ENCODE measurements at places on chromosomes 5 and 9.
A peak's percentile ranks its signal among the peaks of the same experiment; 100 is the strongest.

- peak; percentile 51 for DNase-seq
Observed at GRCh38 chr5:122183098-122183787, 53.9 kb downstream of the ZNF474 start.

GRCh38 chr9:99873943-99874584, 32.4 kb upstream of the STX17 start:
- DNase-seq: no peak

- no peak for DNase-seq
Observed at GRCh38 chr5:121292664-121293063, 559.0 kb upstream of the FTMT start.

GRCh38 chr9:118569148-118569547, 800.1 kb downstream of the BRINP1 start:
- no peak for DNase-seq

DNA sequence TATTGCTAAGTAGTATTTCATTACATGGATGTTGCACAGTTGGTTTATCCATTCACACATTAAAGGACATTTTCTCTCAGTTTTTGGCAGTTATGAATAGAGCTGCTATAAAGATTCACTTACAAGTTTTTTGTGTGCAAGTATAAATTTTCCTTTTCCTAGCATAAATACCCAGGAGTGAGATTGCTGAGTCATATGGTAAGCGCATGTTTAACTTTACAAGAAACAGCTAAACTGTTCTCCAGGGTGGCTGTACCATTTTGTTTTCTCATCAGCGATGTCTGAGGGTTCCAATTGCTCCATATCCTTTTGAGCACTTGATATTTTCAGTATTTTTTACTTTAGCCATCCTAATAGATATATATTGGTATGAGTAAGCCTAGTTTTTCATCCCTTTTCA, 16.4 kb upstream of the ABCA1 start:
- no peak for DNase-seq

- DNase-seq: no peak
Observed at GRCh38 chr5:73266925-73267765, 94.2 kb downstream of the TMEM174 start.

DNA sequence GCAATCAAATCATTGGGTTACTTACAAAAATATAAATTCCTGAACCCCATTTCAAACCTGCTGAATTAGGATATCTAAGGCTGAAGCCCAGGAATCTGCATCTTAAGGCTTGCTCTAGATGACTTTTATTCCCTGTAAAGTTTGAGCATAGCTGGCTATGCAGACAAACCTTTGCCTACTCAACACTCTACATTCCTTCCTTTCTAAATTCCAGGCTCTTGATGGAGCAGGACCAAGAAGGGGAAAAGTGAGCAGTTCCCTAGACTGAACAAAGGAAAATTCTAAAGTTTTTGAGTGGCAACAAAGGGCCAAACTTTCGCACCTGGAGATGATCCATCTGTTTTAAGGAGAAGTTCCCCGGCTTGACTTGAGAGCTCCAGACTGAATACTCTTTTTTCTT, 9.8 kb upstream of the ADRA1B start:
- peak; percentile 26 for DNase-seq

GRCh38 chr5:66010476-66010875, 84.1 kb downstream of the ERBIN start:
- no peak for DNase-seq

- no peak for DNase-seq
Observed at GRCh38 chr5:141877356-141878185, 639 bp downstream of the PCDH1 start.

- no peak for DNase-seq
Observed at GRCh38 chr5:543351-543750, 19.1 kb upstream of the SLC9A3 start.

DNA sequence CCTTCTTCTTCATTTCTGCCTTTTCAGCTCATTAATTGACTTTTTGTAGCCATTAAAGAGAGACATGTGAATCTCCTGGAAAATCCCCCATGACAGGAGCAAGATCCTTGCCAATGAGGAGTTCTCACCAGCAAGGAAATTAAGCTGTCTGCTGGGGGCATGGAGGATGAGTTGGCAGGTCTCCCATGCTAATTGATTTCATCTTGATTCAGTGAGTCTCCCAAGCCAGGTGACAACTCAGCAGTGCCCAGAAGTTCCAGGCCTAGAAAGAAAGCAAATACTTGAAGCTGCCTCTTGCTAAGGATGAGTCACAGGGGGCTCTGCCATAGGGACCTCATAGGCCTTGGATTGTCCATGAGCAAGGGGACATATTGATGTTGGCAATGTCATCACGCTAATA, 30.0 kb upstream of the ADRA1B start:
- no peak for DNase-seq

DNA sequence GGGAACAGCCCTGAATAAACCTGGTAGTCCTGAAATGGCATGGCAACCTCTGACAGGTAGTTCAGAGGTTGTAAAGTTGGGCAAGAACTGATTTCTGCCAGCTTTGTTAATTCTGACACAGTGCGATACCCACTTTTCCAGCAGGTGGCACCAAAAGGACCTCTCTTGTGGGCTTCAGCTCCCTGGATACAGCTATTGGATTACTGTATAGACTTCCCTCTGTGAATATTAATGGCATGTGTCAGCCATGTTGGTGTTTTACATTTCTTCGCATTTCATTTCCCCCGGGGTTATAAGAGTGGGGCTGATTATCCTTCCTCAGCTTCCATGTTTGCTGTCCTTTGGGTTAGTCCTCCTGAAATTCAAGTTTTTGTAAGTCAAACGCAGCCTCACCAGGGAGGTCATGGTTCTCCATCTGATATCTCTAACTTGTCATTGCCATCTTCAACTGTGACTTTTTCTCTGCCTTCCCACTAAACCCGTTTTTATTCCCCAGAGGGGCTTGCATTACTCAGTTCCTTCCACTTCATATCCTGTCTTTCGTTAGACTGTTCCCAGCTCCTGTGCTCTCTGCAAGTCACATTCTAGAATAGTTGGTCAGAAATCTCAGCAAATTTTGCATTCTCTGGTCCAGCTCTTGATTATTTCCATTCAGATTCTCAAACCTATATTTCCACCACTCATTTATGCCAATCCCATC, 135.6 kb downstream of the LIFR start:
- DNase-seq: peak; percentile 60

GRCh38 chr5:8685704-8686103, 816.8 kb downstream of the MTRR start:
- no peak for DNase-seq

- DNase-seq: no peak
Observed at GRCh38 chr5:67774786-67775185, 440.8 kb upstream of the PIK3R1 start.

All from ACHN (cell line).